ENCODE measurements at places on chromosomes 12 and 14.

GRCh38 chr14:105136401-105137322 lies 31.9 kb downstream of the JAG2 start:
- DNase-seq, result no peak

- DNase-seq, result no peak
These were observed 123.4 kb downstream of the TTC7B start for GRCh38 chr14:90692826-90693225.

GRCh38 chr12:101941306-101942249 lies 64.2 kb downstream of the DRAM1 start:
- no peak for DNase-seq

DNA sequence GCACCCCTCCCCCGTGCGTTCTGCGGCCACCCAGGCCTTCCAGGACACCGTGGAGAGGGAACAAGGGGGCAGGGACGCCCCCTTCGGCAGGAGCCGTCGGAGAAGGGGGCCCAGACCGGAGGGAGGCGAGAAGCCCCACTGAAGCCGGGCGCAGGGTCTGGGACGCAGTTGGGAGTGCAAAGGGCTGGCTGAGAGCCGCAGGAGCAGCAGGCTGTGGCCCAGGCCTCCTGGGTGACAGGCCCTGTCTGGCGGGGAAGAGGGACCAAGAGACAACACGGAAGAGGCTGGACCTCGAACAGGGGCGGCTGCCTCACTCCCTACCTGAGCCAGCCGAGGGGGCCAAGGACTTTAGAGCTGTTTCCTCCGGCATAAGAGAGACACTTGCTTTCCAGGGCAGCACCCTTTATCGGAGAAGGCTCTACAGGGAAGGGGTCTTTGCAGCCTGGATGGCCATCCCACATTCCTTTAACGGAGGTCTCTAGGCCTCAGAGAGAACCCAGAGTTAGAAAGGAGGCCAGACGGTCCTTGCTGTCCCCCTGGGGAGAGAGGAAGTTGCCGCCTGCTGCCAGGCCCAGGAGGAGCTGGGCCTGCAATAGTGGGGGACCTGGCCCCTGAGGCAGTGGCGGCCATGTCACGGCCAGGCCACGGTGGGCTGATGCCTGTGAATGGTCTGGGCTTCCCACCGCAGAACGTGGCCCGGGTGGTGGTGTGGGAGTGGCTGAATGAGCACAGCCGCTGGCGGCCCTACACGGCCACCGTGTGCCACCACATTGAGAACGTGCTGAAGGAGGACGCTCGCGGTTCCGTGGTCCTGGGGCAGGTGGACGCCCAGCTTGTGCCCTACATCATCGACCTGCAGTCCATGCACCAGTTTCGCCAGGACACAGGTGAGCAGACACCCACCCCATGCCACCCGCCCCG lies 1.3 kb downstream of the DTX1 start:
- no peak for DNase-seq

GRCh38 chr12:54968181-54968730 lies 16.3 kb downstream of the TESPA1 start:
- peak; percentile 38 for DNase-seq

- DNase-seq, result no peak
These were observed 51.1 kb upstream of the VRK1 start for GRCh38 chr14:96746101-96746500.

GRCh38 chr14:71244341-71244740 lies 337.1 kb downstream of the PCNX1 start:
- no peak for DNase-seq

DNA sequence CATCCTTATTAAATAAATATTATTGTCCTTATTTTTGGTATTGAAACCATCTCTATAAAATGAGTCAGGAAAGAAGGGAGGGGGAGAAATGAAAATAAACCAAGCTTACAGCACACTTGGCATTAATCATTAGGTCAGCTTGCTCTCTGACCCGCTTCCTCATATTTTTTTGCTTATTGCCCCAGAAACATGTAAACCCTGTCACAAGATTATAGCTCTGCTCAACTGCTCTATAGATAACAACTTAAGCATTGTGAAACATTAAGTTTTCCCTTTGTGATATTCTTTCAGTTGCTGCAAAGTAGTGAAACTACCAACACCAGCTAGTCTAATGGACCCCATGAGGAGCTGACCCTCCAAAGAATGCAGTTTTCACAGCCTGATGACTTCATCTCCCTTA lies 819.5 kb downstream of the SLC16A7 start:
- DNase-seq, result no peak

- no peak for DNase-seq
These were observed 13.2 kb upstream of the PRKCH start for GRCh38 chr14:61308198-61308597.

DNA sequence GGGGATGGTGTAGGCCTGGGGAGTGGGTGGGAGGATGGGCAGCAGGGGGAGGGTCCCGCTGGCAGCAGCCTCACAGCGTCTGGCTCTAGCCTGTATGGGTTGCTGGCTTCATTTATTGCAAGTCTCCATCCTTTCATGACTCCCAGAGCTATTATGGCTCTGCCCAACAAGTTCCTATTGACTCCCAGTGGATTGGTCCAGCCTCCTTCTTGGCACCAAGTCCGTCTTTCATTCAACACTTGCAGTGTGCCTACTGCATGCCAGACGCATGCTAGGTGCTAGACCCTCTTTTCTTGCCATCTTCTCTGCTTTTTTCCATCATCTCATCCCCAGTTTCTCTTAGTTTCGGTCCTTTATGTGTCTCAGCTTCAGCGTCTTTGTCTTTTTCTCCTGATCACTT lies 1.1 kb downstream of the PSMB11 start:
- DNase-seq, result no peak

DNA sequence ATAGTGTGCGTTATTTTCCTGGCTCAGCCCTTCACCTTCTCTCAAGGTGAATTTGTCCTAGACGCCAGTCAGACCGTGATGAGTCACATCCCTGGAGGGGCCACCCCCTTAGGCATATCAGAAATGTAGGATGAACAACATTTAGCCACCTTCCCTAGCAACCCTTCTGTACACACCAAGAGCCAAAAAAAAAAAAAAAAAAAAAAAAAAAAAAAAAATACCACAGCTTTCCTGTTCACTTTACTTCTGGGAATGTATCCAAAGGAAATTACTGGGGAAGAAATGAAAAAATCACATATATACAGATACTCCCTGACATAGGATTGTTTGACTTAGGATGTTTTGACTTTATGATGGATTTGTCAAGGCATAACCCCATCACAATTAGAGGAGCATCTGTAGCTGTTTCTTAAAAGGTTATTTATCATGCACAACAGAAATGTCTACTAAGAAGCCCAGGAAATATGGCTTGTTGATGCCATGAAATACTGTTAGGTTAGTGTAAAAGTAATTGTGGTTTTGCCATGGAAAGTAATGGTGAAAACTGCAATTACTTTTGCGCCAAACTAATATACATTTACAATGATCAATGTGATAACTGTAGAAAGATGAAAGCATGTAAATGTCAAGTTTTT lies 68.2 kb upstream of the BDKRB2 start:
- no peak for DNase-seq

DNA sequence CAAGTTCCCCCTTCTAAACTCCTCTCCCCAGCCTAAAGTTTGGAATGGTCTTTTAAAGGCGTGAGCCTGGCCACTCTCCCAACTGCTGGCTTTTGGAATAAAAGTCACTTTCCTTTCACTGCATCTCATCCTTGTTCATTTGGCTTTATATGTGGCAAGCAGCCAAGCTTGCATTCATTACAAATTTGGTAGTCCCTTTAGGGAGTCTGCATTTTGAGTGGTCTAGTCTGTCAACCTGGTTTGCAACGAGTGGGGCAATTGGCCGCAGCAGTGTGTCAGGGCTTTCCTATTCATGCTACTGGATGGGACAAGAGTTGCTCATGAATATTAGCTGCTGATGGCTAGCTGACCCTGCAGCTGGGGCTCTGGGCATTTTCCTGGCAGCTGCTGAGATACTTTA lies 57.0 kb downstream of the CATSPERB start:
- DNase-seq, result no peak

Measured in CD4-positive, alpha-beta T cell treated with Interleukin-12 subunit alpha and Interleukin-12 subunit beta, for 1 hour (primary cell).